Caudate nucleus (tissue), 63 donors: ENCODE measurements at places on chromosomes 3 and 15.

DNA sequence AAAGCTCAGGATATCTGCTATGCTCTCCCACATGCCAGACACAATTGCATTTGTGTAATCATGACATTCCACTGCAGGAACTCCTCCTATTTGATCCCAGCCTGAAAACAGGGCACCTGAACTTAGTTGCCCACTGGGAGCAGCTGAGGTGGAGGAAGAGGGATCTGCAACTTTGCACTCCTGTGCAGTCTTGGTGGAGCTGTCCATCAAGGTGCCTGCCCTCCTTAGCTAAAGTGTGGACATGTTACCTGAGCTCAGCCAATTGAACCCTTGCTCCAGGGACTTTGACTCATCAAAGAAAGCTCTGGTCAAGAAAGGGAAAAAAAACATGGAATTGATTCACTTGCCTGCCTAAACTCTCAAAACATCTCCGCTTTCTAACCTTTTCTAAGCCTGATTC, 33.3 kb upstream of the TUBGCP5 start:
- DNase-seq: no peak

DNA sequence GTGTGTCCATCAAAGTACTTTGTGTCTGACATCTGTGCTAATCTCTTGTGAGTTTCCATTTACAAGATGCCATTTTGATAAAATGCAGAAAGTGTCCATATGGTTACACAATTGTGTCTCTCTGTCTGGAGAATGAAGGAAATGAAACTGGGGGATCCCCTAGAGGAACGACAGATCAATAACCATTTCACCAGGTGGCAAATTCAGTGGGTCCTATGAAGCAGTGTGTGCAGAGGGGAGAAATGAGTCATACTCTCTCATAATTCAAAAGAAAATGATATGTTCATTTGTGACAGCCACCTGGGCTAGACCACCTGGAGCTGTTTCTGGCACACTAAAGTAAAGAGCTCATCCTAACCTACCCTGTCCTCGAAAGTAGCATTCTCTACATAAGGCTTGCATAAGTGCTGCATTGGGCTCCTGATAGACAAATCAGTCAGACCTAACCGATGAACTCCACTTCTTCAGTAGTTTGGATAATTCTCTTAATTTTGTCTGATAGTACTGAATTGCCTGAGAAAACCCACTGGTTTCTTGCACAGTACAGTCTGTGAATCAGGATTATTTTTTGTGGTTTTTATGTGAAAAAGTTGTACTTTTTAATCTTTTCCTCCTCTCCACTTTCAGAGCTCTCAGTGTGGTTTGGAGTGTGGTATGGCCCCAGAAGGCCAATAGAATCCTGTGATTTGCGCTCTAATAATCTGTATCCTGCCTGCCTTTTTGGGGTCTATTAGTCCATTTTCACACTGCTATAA, 10.3 kb upstream of the CD47 start:
- no peak for DNase-seq

- DNase-seq: peak; percentile 37
Observed at GRCh38 chr3:129942296-129942695, 32.2 kb upstream of the TRH start.

- no peak for DNase-seq
Observed at GRCh38 chr3:174101244-174101643, 703.7 kb downstream of the NLGN1 start.

DNA sequence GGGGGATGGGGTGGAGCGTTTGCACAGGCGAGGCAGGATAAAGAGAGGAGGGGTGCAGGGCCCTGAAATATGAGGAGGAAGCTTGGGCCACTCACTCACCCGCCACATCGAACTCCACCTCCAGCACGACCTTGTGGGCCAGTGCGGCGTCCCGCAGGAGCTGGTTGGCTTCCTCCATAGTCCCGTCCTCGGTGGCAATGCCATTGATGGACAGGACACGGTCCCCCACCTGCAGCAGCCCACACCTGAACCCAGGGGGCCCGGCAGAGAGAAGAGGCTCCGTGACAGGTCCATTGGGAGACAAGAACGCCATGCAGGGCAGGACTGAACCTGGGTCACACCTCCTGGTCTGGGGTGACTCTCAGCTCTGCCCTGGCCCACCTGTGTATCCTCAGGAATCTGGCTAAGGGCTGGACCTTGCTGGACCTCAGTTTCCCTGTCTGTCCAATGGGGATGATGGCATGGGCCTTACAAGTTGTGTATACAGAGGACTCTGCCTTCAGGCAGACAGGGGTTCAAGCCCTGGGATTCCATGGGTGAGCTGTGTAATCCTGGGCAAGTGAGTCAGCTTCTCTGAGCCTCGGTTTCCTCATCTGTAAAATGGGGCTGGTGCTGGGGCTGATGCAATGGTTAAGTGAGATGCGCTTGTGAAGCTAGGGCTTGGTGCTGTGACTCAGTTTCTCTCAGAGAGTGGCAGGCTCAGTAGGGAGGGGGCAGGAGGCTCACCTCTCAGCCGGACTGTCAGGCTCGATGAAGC, 26.4 kb downstream of the GRIP2 start:
- no peak for DNase-seq

DNA sequence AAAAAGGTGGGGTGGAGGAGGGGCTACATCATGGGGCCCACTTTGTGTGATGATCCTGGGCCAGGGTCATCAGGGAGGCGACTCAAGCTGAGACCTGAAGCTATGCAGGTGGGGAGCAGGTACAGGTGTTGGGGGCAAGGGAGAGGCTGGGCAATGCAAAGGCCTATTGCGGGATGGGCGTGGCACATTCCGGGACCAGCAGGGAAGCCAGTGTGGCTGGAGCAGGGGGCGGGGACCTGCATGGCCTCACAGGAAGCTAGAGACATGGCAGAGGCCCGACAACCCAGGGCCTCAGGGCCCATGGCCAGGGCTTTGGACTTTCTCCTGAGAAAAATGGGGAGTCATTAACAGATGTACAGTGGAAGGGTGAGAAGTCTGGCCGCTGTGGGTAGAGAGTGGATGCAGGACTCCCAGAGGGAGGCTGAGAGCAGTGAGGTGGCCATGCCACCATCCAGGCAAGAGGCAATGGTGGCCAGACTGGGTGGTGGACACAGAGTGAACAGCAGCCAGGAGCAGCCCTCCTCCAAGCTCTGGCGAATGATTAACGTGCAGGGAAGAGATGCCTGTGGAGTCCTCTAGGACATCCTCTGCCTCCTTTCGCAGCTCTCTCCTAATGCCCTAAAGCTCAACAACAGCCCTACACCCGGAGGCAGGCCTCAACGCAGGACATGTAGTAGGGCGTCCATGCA, 122.6 kb upstream of the ATP2B2 start:
- DNase-seq: no peak

GRCh38 chr3:99551520-99551919, 86.9 kb upstream of the COL8A1 start:
- DNase-seq: no peak

DNA sequence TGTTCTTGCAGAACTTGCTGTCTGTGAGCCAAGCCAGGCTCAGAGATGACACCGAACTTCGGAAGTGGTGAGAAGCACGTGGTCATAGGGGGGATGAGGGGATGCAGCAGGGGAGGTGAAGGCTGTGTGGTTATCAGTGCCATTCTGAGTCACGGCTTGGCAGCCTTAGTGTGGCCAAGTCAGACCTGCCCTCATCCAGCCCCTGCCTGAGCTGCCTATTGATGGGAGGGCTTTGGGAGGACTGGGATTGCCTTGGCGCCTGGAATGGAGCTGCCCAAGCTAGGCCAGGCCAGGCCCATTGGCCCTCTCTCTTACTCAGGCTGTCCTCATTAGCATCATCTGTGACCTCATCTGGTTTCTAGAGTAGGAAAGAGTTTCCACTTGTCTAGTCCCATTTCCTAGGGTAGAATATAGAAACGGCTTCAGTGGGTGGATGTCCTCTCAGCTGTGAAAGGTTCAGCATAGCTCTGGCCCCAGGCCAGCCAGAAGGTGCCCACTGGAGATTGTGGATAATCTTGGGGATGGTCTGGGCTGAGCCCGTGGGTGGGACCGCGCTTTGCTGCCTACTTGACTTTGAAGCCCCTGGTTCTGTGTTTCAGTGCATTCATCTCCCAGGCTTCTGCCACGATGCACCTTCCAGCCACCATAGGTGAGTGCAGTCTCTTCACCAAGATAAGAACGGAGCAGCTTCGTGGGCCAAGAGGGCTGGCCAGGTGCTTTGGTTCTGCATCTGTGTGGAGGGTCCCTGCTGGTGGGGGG, 7.2 kb downstream of the FAH start:
- DNase-seq: no peak

GRCh38 chr3:153749070-153749610, 372.1 kb upstream of the ARHGEF26 start:
- no peak for DNase-seq

DNA sequence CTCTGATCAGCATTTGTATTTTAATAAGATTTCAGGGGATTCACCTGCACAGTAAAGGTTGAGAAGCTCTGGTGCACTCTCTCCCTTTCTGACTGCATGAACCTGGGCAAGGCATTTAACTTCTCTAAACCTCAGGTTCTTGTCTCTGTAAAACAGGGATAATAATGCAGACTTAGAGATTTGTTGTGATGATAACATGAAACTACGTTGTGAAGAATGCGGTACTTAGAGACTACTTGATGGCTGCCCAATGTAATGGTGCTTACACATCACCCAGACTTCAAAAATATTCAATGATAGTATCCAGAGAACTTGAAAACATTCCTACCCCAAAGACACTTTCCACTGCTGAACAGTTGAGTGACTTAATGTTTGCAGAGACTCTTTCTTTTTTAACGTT, 19.8 kb upstream of the TNFSF10 start:
- DNase-seq: no peak

DNA sequence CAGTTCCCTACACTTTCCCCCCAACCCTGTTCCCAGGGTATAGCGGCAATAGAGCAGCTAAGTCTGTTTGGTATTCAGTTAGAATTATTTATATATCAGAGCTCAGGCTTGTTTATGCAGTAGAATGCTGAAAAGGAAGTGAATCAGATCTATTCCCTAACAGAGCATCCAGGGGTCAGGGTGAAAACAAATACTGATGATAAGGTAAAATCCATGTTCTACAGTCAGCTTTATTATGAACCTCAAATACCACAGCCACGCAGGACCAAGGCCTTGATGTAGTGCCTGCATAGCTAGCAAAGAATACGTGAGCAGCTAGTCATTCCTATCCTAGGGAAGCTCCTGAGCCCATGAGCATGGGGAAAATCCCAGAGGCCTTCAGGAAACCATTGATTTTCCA, 229.7 kb upstream of the ICE2 start:
- no peak for DNase-seq

- DNase-seq: peak; percentile 80
Observed at GRCh38 chr3:183884427-183885296, at the start of gene PARL. Gene PARL (minus strand): TSS chr3:183884880. CDS start chr3:183884846, 34 bp downstream.

DNA sequence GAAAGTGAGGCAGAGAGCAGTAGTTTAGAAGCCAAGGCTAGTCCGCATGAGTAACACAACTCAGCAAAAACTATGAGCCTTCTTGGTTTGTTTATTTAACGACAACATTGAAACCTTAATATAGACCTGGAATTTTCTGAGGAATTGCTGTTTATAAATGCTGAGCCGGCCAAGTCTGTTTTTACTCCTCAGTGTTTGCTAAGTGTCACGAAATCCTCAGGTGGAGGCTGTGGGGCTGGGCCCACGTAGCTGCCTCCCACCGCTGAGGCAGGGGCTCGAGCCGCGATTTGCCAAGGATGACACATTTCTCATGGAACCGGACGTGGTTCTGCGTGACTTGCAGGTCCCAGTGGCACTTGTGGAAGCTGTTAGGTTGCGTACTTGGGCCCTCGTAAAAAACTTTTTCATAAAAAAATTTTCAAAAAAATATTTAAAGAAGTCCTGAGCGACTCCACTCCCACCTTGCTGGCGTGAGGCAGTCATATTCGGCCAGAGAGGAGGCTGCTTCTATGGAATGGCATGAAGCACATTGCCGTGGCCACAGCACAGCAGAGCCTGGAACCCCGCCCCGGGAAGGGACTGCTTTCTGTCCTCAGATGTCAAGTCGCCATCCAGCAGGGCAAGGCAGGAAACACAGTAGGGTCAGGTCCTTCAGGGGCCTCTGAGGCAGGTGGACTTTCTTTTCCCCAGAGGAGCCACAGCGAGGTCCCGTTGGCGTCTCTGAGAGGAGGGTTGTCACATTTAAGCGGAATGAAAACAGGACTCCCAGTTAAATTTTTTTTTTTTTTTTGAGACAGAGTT, 64.8 kb upstream of the PCSK6 start:
- DNase-seq: no peak

GRCh38 chr3:47440131-47440530, 35.6 kb downstream of the SCAP start:
- DNase-seq: no peak

- no peak for DNase-seq
Observed at GRCh38 chr15:94027581-94027980, 203.8 kb upstream of the MCTP2 start.

- DNase-seq: no peak
Observed at GRCh38 chr3:7713724-7714123, 787.9 kb upstream of the LMCD1 start.

GRCh38 chr3:179272385-179272784, 21.5 kb upstream of the KCNMB3 start:
- no peak for DNase-seq
